Mesothelial cell of epicardium (in vitro differentiated cells): ENCODE measurements at places on chromosomes 1 and 21.

GRCh38 chr1:185157599-185158412 is 839 bp downstream of the SWT1 start:
- DNase-seq = no peak

DNA sequence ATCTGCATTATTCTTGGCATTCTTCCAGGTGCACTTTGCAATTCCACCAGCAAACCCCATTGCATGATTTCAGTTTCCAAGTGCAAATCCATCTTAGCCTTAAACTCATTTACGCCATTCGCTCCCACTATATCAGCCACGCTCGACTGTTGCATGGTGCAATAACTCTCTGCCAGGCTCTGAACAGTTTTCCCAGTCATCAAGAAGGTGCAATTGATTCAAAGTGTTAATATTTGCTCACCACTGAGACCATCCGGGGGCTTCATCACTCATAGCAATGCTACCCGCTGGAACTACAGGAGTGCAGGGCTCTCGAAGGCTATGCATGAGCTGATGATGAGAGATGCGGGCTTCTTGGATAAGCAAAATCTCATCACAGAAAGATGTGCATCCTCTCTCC is 488.2 kb downstream of the OMA1 start:
- DNase-seq = no peak

DNA sequence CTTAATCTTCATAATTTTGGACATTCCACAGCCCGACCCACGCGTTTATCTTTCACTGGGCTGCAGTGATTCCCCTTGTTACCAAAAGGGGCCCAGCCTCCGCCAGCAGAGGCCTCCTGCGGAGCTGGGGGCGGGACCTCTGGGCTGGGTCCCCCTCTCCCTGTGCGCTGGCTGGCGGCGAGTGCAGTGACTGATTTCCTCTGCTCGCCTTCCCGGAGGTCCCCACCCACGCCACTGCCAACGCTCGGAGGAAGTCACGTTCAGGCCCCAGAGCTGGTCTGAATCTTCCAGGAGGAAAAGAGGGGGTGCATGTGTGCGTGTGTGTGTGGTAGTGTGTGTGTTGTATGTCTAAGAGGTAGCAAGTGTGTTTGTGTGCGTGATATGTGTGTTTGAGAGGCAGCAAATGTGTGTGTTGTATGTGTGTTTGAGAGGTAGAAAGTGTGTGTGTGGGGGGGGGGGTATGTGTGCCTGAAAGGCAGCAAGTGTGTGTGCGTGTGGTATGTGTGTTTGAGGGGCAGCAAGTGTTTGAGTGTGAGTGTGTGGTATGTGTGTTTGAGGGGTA is 35.0 kb upstream of the JAK1 start:
- DNase-seq = no peak

GRCh38 chr1:24928689-24929397 is 1.2 kb downstream of the RUNX3 start:
- no peak for DNase-seq

DNA sequence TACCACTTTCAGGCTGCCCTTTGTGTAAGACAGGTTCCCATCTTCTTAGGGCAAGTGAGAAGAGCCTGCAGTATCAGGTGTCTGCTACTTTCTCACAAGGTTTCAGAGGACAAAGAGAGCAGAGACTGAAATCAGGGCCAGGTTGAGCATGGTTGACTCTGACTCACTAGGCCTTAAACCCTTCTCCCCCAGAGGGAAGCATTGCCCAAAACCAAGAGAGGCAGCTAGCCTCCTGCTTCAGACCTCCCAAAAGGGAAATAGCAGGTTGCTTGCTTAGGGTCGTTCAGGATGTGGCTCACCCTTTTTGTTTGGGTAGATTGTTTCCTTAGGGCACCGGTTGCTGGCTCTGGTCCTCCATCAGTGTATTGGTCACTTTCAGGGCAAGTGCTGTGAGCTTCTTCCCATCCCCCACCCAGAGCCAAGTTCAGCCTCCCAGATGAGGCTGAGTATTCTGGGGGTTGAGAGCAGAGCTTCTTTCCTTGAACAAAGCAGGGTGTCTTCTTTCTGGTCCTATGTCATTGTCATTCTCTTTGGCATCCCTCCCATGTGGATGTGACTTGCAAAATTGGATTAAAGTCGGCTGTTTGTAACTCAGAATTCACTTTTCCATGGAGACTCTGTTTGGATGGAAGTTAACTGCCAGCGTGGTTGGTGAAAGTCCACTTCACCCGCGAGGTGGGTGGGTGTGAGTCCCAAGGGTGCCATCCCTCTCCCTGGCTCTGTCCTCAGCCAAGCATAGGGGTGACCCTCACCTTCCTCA is 55.5 kb upstream of the GALNT2 start:
- DNase-seq = no peak

DNA sequence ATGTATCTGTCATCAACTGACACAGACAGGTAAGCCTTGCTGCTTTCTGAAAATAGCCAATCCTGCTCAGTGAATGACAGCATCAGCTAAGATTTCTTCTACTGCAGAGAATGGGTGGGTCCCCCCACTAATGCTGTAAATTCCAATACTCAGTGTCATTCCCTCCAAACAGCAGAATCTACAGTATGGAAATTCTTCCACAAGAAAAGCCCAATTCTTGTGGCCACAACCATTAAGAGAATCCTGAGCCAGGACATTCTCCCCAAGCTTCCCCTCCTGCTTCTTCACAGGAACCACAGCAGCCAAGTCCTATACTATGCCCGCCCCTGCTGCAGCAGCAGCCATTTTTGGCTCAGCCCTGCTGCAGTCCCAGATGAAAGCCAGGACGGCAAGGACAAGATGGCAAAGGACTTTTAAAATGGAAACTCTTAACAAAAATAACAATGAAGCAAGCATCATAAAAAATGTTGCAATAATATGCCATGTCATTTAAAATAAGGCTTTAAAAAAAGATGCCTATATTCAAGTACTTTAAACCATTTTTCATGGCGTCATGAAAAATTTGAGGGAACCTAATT is 26.8 kb downstream of the EIF4G3 start:
- no peak for DNase-seq

GRCh38 chr1:175784831-175785230 is 41.4 kb upstream of the TNR start:
- DNase-seq = no peak

- no peak for DNase-seq
Observed at GRCh38 chr1:107670397-107671040, 294.5 kb downstream of the VAV3 start.

GRCh38 chr1:210631399-210631798 is 302.7 kb downstream of the HHAT start:
- no peak for DNase-seq

- DNase-seq = no peak
Observed at GRCh38 chr1:33784876-33785275, 79.0 kb upstream of the HMGB4 start.

DNA sequence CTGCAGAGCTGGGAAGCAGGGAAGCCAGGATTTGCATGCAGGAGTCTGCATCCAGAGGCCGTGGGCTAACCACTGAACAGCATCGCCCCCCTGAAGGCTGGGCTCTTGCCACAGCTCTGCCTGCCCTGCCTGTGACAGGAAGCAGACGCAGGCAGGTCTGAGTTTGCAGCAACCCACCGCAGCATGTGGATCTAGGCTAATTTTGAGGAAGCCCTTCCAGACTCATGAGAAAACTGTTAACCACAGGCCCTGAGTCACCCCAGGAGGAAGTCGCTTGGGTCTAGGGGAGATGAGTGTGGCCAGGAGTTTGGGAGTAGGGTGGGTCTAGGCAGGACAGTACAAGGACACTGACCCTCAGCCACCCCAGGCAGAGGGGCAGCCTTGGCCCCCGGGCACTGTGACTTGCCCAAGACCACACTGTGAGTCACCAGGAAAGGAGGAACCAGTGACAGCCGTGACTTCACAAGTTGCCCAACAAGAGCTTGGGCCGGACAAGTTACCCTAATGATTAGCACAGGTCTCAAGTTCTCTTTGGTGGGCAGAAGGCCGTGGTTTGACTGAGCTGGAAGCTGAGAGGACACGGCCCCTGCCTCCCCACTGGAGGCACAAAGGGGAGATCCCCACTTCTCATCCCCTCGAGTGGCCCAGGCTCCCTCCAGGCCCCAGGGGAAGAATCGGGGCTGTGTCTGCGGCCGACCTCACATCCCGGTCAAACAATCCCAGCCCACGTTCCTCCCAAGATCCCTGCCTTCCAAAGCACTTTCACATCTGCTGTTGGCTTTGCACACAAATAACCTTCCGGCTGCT is 826 bp downstream of the LAPTM5 start:
- no peak for DNase-seq

DNA sequence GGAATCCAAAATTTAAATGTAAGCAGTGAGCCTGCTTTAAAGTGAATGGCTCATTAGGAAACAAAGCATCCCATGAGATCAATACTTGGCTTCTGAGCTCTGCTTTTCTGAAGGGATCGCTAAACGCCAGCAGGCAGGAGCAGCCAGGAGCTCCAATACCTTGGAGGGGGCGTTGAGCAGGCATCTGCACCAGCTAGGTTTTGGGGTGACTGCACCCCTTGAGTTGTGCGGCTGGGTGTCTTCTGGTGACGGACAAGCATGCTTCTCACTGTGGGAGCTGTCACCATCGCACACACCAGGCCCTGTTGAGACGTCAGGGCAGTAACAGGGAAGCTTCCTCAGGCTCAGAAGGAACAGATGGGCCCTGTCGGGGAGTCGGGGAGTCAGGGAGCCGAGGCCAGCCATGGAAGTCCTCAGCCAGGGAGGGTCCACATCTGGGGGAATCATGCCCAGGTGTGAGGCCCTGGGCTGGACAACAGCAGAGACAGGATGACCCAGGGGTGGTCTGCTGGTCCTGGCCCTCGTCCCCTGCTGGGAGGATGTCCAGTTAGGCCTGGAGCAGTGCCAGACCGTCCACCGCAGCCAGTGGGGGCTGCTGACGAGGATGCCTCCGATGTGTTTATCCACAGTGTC is 57.9 kb upstream of the ADARB1 start:
- DNase-seq = no peak
